IMR-90 (cell line): ENCODE measurements at places on chromosomes 7 and 10. TPM values are rescaled to one million over a fixed set of nuclear protein-coding genes. Genes with fewer than 3 reads are reported as not detected.

Gene GSDME
- 71.5 and 75.2 TPM in 2 replicates for polyA plus RNA-seq

- DNase-seq: no peak
These were observed 173.5 kb upstream of the NFE2L3 start for GRCh38 chr7:25978466-25978865.

Gene NAT16
- polyA plus RNA-seq: 0.03 and 0.05 TPM in 2 replicates

DNA sequence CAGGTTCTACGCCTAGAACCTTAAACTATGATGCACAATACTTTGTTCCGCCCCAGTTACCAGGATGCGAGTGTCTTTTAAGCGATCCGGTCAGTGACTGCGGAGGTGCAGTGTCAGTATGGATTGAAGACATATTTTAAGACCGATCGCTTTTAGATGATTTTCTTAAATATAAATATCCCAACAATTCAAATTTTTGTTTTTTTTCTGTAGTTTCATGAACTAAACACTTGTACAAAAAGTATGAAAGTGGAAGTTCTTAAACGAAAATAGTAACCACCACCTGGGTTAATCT, 835 bp downstream of the COMMD3 start:
- DNase-seq: no peak

- DNase-seq: peak; percentile 6
These were observed 1.7 kb downstream of the AKR1C4 start for GRCh38 chr10:5198386-5198785.

DNA sequence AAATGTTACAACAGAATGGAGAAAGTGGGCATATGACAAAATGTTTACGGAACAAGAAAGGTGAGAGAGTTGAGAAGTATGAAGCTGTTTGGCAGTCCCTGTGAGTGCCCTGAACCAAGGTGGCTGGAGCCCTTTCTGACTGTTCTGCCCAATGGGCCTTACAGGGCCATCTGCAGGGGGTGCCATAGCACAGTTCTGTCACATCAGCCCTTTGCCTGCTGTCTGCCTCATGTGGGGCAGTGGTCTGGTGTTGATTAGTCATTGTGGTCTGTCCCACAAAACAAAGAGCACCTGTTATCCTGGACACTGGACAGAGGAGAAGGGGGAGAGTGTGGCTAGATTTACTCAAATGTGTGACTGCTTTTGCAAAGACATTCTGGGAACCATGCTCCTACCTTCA, 51.5 kb upstream of the OSBPL3 start:
- peak; percentile 29 for DNase-seq

Gene HBP1
- polyA plus RNA-seq: 19.0 and 27.1 TPM in 2 replicates

Gene PPIA
- 4,788 and 4,883 TPM in 2 replicates for polyA plus RNA-seq

DNA sequence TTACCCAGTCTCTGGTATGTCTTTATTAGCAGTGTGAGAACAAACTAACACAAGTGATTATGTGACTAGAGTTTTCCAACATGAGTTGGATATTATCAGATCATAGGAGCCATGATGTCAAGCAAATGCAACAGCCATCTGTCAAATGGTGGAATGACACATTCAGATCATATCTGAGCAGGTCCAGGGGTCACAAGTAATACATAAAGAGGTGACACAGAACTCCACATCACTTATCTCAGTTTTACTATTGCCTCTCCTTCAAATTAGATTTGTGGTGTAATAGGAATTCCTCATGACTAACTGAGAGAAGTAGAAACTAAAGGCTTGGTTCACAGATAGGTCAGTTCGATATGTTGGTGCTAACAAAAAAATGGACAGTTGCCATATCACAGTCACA, 12.2 kb upstream of the SAMD9L start:
- DNase-seq: peak; percentile 30

DNA sequence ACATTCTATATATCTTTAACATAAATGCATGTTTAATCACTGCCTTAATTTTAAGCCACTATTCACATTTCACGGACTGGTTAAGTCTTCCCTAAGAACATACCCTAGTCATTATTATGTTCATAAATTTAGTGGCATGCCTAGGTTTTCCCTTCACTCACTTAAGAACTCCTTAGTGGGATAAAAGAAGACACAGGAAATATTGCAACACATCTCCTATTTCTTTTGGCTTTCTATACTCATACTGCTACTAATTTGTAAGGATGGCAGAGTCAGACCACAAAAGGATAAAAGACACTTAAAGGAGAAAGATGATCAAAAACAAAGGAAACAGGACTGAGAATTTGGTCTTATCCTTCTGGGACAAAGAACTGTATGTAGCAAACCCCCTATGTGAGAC, 951.4 kb downstream of the SORCS3 start:
- DNase-seq: peak; percentile 7

DNA sequence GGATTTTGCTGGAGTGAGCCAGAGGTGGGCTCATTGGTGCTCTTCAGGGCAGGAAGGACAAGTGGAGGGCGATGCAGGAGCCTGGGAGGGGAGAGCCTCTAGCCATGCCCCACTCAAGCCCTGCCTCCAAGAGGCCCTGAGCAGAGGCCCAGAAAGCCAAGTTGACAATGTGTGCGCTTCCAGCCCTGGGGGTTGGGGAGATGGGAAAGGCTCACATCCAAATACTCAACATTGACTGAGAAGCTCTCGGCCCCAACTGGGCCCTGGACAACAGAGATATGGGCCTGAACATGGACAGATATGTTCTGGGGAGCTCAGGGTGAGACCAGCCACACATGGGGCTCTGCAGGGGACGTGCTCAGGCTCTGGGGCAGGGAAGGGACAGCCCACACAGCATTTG, 39.0 kb downstream of the FRMPD2 start:
- no peak for DNase-seq

Gene PIK3CG
- polyA plus RNA-seq: not detected in 2 replicates

Gene SLC13A1
- not detected in 2 replicates for polyA plus RNA-seq

Gene RASSF4
- 8.6 and 10.1 TPM in 2 replicates for polyA plus RNA-seq

Gene RNF32
- 0.56 and 0.63 TPM in 2 replicates for polyA plus RNA-seq

DNA sequence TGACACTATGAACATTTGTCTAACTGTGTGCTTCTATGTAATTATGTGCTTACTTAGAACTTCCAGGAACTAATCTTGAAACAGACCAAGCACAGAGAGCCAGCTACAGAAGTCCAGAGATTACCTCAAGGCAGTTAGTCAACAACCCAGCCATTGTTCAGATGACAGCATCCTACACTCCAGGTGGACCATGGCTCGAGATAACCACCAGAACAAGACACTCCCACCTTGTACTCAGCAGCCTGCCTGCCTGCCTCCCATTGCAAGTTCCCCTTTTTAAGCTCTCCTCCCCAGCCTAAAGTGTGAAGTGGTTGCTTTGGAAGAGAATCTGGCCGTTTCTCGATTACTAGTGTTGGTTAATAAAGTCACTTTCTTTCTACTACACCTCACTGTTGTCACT, 1080.6 kb upstream of the LRRN3 start:
- no peak for DNase-seq

DNA sequence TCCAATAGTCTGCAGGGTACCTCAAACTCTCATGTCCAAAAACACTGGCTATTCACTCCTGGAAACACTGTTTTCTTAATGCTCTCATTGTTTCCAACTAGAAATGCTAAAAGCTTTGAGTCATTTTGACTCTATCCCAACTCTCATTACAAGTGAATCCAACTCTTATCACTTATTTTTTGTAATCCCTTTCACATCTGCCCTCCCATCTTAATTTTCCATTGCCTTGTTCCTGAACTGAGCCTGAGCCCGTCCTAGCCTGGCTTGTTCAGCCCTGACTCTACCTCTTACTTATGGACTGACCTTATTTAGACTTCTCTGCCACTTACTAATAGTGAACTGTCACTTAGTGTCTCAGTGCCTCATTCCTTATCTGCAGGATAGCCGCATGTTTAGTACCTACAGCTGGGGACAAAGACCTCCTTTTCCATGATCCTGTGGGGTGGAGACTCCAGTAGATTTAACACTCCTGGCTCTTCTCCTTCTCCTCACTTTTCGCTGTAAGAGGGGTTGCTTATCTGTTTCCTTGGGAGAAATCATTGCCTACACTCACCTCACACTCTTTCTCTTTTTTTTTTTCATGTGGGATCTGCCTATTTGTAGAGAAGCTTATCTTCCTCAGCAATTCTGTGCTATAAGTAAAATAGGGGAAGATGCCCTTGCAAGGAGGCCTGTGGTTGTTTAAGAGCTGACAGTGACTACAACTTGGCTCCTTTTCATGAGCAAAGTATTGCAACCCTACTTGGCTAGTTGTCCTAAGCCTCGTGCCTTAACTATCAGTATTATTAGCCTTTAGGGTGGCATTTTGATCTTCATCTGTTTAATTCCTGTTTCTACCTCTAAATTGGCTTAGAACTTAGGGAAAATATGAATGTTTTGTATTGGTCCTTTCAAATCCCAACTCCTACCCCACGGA, 56.4 kb downstream of the SLC16A12 start:
- DNase-seq: peak; percentile 75

- no peak for DNase-seq
These were observed 67.2 kb upstream of the OIT3 start for GRCh38 chr10:72826346-72826745.

Gene CFAP69
- polyA plus RNA-seq: 0.50 and 0.86 TPM in 2 replicates

DNA sequence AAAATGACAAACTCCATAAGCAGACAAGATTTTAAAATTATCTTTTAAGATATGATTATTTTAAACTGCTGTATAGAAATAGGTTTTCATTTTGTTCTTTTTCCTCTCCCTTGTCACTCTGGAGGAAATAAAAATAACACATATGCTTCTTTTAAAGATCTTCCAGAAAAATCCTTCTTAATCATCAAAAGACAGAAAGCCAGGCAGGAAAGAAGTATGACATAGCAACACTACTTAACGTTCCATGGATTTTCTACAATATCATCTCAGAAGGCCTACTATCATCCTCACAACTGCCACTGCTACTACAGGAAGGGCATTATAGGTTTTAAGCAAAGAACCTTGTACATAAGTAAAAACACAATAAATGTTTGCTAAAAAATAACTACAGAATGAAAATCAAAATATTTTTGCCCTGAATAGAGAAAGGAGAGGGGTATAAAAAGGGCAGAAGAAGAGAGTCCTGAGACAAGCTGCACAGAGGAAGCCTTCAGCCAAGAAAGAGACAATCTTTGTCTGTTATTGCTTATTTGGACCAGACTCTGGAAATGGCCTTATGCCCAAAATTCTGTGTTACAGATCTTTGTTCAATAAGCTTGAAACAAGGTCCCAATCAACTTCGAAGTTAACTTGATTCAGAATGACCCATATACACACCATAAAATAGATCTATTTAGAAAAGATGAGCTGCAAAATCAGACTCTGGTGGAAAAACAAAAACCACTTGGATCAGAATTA, 67.8 kb downstream of the ABI1 start:
- no peak for DNase-seq

Gene C7orf57
- not detected in 2 replicates for polyA plus RNA-seq

- no peak for DNase-seq
These were observed 19.9 kb downstream of the COL17A1 start for GRCh38 chr10:104065748-104066147.

DNA sequence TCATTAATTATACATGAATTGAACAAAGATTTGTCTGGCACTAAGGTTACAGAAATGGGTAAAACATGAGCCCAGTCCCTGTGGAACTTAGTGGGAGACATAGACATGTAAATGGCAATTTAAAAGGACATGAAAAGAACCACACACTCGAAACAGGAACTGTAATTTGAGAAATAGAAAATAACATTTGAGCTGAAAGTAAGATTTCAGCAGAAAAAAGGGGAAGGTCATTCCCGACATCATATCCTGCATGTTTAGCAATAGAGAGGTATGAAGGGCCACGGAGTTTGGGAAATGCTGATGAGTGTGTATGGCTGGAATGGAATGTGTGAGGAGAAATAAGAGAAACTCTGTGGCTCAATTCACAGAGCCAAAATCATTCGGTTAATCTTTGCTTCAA, 175.4 kb upstream of the AHR start:
- peak; percentile 94 for DNase-seq

DNA sequence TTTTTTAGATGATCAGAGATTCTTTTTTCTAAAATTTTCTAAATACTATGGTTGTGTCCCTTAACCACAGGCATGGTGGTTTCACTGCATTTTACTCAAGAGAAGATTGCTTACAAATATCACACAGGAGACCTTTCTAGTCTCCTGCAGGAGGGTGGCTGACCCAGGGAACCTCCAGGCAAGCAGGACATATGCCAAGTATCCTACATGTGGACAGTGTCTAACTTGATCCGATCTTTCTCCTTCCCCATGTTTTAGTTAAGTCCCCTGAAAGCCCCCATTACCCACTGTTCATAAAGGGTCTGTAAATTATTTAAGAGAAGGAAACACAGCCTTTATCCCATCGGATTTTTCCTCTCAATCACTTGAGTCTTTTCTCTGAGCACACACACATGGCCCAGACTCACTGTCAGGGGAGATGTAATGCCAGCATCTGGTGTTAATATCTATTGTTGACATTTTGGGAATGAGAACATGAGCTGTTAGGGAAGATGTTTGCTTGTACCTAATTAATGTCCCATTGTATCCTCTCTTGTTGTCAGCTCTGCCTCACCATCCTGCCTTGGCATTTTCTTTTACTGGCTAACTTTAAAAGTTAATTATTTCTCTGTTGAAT, 755.2 kb downstream of the AUTS2 start:
- DNase-seq: no peak

Gene ADRA2A
- not detected in 2 replicates for polyA plus RNA-seq

DNA sequence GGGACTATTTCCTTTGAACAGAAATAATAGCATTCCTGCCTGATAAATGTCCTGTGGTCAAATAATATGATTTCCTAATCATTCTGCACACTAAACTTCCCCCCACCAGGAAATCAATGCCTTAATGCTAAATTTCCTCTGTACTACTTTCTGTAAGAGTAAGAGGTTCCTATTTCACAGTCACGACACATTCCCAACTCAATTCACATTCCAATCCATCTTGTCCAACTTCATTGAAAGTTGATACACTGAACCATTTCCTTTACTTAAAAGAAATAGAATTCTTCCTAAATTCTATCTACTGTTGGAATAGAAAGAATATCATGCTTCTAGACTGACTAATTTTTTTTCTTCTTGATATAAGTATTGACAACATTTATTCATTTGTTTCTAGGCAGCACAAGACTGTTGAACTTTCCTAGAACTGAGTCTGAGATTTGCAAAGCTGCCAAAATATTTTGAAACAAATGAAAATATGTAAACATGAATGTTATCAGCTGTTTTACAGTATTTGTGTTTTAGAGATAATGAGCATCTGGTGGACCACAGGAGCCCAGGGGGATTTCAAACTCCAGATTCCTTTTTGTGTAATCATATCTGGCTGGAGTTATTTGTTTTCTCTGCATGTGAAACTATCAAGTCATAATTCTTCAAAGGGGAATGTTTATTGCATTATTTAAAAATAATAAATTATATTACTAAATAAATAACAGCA, 121.5 kb downstream of the TPST1 start:
- peak; percentile 96 for DNase-seq

- DNase-seq: no peak
These were observed 1132.0 kb downstream of the SORCS1 start for GRCh38 chr10:106032450-106033002.

Gene FAM13C
- polyA plus RNA-seq: 1.1 and 1.6 TPM in 2 replicates

GRCh38 chr7:4682621-4683042, 537 bp downstream of the FOXK1 start:
- peak; percentile 47 for DNase-seq

Gene STEAP1B
- polyA plus RNA-seq: 7.9 and 8.3 TPM in 2 replicates

- no peak for DNase-seq
These were observed 73.9 kb upstream of the PTN start for GRCh38 chr7:137417464-137417863.

- DNase-seq: peak; percentile 99
These were observed 309.7 kb downstream of the CSTF2T start for GRCh38 chr10:51389415-51390321.

GRCh38 chr7:128703609-128704241, 31.6 kb downstream of the GARIN1A start:
- DNase-seq: peak; percentile 38

- DNase-seq: no peak
These were observed 221.4 kb downstream of the GATA3 start for GRCh38 chr10:8275911-8276310.

- DNase-seq: no peak
These were observed 25.0 kb upstream of the CDH23 start for GRCh38 chr10:71371750-71372166.

- DNase-seq: no peak
These were observed 729.1 kb downstream of the TNS3 start for GRCh38 chr7:46852795-46853194.
